Astrocyte of the hippocampus (primary cell): ENCODE measurements at places on chromosomes 2 and 18.

- peak; percentile 24 for DNase-seq
These were observed 46.8 kb downstream of the ANTXR1 start for GRCh38 chr2:69059731-69060290.

- DNase-seq: no peak
These were observed 32.4 kb upstream of the ACTR3 start for GRCh38 chr2:113857464-113857863.

GRCh38 chr18:63137999-63138435 lies 181.6 kb downstream of the BCL2 start:
- no peak for DNase-seq

- DNase-seq: no peak
These were observed 3.0 kb upstream of the FZD7 start for GRCh38 chr2:202030691-202031090.

DNA sequence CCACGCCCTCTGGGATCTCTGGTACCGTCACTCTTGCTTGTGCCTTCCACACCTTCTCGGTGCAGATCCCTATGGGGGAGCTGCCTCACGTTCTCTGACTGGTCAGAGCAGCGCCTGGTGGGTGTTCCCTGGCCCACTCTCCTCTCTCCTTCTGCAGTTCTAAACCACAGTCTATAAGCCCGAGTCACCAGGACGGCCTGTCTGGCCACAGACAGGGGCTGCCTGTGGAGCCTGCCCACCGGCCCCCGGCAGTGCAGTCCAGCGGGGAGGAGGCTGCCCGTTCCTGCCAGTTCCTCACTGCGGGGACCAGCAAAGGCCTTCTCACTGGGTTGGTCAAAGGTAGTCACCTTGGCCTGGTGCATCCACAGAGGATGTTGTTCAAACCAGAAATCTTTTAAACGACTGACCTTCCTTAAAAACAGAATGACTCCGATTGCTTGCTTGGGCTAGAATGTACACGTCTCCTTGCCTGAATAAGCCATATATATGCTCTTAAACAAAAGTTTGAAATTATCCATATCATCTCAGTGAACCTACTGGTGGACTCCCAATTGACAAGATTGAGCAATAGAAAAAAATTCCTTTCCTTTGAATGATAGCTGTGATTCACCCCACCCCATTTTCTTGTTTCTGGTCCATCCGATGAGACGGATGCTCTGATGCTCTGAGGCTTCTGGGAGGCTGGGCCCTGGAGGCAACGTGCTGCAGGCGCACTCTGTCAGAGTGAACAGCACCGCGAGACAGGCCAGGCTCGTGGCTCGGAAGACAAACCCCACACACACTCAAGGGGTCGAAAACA lies 61.2 kb downstream of the RALBP1 start:
- no peak for DNase-seq

DNA sequence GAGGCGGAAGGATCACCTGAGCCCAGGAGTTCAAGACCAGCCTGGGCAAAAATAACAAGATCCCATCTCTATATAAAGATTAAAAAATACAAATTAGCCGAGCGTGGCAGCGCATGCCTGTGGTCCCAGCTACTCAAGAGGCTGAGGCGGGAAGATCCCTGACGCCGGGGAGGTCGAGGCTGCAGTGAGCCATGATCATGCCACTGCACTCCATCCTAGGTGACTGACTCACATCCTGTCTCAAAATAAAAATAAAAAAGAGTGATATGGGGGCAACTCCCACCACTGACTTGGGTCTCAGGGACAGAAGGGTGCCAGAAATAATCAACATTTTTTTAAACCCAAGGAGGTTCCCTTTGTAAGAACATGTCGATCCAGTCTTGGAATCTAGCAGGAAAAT lies 37.6 kb downstream of the ZNF516 start:
- DNase-seq: peak; percentile 62

DNA sequence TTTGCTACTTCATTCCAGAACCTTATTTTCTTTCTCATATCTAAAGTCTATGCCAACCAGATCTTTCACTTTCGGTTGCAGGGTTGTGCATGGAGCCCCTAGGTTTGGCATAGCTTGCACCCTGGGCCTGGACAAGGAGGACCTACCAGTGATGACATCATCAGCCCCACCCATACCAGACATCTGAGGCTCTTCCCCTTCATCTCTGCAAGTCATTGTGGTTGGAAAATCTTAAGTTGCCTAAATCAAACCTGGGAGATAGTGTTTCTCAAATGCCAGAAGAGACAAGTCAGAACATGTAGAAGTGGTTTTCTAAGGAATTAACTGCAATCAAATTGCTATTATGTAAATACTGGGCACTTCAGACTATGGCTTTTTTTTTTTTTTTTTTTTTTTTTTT lies 363.3 kb downstream of the ZNF516 start:
- DNase-seq: peak; percentile 5

- DNase-seq: peak; percentile 69
These were observed 3.1 kb downstream of the CCL20 start for GRCh38 chr2:227816507-227817294.

GRCh38 chr2:68811364-68811763 lies 59.8 kb downstream of the BMP10 start:
- peak; percentile 60 for DNase-seq

DNA sequence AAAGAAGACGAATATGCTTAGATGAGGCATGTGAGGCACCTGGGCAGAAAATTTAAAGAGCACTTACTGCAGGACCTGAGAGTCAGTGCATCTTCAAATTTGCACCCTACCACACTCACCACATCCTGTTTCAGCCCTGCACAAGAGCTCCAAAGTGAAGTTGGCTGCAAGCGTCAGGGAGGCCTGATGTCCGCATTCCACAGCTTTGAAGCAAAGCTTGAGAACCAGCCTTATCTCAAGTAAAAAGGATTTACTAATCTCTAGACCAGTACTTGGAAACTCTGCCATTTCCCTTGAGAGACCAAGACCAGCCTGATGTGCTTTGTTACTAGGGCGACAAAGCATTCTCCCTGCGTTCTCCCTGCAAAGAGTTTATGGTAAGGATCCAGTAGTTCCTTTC lies 3.4 kb upstream of the ASNSD1 start:
- peak; percentile 77 for DNase-seq
